ENCODE measurements at places on chromosomes 2 and 18.

DNA sequence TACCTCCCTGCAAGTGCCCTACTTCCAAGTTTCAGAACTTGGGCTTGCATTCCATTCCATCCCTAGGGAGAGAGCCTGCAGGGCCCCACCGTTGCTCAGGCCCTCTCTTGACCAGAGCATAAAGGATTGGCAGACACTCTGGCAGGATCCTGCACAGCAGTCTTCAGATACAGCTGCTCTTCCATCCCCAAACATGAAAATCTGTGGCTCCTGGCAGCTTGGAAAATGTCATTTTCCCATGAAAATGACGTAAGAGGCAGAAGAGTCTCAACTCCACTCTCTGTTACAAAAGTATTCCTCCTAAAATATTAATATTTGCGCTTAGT, 162.6 kb downstream of the GFPT1 start:
- no peak for DNase-seq

- no peak for DNase-seq
These were observed 16.4 kb downstream of the MTCL1 start for GRCh38 chr18:8721716-8722115.

DNA sequence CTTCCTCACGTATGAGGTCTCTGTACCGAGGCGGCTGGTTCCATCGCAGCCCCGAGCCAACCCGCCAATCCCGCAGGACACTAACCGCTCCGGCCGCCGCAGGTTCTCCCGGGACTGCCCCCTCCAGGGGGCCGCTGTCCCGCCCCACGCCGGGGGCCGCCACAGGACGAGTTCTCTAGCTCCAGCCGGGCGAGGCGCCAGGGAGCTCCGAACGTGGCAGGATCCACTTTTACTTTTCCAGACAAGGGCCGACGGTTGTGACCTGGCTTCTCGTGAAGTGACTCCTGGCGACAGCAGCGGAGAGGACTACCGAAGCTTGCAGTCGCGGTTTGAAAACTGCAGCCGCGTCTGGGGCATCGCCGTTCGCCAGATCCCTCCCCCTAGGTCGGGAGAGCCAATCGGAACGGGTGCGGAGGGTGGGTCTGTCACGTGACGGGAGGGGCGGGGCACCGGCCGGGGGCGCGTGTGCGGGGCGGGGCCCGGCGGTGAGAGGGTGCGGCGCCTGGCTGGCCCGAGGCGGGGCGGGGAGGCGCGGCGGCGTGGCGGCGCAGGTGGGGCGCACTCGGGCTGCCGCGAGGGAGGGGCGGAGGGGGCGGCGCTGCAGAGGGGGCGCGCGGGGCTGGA, at the start of gene STK17B:
STK17B (minus strand) TSS at position 331 of the 624 bp plus-strand sequence. CDS start 8,195 bp downstream, outside the sequence.
- DNase-seq: peak; percentile 98

DNA sequence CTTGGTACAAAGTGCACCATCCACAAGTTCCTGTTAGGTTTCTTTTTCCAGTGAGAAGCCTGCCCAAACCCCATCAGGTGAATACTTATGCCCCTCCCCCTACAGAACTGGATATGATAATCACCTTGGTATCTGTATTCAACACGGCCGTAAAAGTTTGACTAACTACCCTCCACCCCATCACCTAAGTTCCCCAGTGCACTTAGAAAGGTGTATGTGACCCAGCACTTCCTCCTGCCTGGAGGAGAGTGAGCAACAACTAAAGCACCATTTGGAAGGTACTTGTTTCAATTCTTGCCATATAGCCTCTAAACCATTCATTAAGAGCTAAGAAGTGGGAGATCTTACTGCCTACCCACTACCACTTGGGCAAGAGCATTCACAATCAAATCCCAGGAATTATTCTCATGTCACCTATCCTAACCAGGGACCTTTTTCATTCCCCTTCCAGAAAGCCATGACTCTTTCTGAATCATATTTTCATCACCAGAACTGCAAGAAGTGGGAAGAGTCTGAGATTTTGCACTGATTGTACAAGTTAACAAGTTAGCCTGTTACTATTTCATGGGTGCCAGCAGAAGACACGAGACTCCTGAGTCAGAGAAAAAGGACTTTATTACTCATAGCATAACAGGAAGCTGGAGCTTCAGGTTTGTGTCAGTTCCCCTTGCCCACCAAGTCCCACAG, 53.5 kb upstream of the NDUFV2 start:
- no peak for DNase-seq

DNA sequence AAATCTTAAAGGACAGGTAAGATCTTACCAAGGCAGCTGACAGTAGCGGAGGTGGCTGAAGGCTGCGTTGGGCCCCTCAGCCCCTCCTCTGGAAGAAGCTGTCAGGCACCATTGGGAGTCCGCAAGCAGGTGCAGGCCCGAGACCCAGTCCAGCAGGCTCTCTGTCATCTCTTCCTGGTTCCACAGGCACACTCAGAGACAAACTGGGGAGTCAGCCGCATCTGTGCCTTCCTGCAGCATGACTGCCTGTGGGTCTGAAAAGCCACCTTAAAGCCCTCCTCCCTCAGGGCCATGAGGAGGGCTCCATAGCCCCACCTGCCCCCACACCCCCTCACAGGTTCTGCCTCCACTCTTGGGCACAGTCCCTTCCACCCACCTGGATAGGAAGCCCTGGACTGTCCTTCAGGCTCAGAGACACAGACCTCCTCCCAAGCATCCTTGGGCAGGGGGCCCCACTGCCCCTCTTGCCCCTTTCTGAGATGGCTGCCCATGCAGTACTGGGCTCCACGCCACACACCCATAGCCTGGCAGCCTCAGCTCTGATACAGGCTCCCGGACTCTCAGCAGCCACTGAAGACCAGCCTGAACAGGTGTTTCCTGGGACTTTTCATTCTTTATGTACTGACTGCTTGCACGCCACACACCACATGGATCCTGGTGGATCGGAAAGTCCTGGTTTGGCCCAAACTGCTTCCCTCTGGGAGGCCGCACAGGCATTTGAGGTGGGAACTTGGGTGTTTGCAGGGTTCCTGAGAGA, 239.8 kb downstream of the SEPTIN10 start:
- DNase-seq: no peak

GRCh38 chr18:10093445-10093844, 179.6 kb downstream of the VAPA start:
- DNase-seq: no peak

GRCh38 chr18:63890950-63891304, 3.4 kb downstream of the SERPINB2 start:
- DNase-seq: peak; percentile 90

- DNase-seq: no peak
These were observed 134.0 kb upstream of the HDAC4 start for GRCh38 chr2:239534581-239535412.

DNA sequence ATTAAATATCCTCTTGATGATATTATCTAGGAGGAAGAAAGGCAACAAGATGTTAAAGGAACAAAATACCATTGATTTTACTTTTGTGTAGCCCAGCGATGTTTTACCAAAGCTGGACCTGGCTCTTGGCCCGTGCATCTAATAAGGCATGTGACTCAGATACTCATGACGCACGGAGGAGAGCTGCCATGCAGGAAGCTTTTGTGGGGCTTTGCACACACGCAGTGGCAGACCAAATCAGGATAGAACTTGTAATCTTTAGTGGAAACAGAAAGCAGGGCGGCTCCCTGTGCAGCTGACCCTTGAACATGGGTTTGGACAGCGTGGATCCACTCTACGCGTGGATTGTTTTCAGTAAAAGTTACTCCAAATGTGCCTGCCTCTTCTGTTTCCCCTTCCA, 190.0 kb downstream of the NAPG start:
- DNase-seq: no peak

GRCh38 chr2:18777250-18777812, 188.0 kb upstream of the NT5C1B start:
- no peak for DNase-seq

DNA sequence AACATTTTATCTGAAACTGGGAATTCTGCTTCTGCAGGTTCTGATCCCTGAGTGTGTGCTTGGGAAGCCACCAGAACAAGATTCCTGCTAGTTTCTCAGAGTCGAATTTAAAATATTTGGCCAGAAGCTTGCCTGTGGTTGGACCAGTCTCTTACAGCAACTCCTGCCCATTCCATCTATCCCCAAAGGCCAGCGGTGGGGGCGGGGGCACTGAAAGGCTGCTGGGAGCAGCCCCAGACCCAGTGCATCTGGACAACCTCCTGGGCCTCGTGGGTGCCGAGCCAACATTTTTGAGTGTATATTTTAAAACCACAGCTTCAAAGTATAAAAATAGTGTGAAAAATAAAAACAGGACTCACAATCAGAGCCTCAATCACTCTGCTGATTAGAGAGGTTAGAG, 38.6 kb upstream of the ZFP36L2 start:
- no peak for DNase-seq

DNA sequence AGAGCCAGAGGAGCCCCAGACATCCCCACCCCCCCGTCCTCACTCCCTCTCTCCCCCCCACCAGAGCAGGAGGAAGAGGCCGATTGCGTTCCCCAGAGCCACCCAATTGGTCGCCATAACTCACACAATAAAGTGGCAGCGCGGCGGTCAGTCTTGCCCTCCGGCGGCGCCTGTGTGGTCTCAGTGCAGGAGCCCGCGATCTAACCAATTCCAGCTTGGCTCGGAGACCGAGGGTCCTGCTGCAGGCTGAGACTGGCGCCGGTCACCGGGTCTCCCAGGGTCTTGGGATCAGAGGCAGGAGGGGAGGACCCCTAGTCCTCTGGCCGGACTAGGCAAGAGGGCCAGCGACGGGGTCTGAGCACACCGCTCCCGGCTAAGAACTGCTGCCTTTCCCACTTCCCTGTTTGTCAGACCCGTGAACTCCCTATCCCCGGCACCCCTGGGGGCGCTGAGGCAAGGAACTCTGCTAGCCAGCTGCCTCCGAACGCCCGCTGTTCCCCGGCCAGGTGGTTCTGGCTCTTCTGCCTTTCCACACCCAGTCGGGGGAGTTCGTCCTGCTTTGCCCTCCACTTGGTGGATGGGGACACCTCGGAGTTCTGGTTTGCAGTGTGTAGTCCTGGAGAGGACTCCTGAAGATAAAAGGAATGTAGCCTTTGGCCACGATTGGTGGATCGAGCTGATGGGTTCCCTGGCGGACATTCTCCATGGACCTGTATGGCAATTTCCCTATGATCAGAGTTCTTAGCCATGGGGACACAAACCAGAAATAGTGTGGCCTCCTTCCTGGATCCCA, 1.0 kb upstream of the HOXD12 start:
- no peak for DNase-seq

DNA sequence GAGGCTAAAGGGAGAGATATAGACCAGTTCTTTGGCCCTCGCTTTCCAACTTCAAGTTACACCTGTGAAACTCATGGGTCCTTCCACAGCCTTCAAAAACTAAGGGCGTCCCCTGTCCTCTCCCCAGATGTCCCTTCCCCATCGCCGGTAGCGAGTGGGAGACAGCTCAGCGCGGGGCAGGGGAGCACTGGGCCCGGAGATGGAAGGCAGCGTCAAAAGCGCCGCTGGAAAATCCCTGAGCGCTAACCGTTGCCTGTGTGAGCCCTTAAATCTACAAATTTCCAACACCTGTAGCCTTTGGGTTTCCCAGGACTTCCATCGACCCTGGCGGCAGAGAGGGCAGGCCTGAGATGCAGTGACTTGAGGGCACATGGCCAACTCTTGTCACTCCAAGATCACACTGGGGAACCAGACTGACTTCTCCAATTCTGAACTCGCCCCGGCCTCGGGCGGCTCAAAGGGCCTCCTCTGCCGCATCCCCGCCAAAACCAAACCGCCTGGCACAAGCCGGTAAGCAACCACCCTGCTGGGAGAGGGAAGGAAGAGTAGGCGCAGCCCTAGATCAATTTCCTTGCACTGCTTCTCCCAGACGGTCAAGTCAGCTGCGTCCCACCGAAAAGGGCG, 879 bp upstream of the EPAS1 start:
- DNase-seq: peak; percentile 46

DNA sequence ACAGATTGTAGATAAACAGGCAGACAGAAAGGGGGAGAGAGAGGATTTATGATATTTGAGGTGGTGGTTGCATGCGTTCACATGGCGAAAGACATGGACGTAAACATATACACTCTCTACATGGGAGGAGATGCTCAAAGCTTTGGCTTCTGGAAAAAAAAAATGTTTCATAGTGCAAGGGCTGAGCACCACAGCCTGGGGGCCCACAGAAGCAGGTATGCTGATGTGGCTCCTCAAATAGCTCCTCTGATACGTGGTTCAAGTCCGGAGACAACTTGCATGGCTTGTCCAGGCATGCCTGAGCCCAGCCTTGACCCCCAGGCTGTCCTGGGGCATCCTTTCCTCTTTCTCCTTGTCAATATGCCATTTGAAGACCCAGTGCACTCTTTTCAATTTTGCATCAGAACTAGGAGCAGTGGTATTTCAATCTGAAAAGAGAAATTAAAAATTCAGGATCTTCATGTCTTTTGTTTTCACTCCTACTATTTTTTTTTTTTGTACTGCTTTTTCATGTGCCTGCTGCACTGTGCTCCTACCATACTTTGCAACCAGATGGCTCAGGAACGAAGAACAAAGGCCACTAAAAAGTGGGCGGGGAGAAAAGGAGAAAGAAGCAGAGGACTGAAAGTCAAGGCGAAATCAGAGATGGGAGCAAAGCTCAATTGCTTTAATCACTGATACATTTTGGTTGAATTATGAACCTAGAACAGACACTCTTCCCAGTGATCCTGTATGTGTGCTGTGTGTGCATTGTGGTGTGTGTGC, 495.7 kb upstream of the TCF4 start:
- DNase-seq: no peak

DNA sequence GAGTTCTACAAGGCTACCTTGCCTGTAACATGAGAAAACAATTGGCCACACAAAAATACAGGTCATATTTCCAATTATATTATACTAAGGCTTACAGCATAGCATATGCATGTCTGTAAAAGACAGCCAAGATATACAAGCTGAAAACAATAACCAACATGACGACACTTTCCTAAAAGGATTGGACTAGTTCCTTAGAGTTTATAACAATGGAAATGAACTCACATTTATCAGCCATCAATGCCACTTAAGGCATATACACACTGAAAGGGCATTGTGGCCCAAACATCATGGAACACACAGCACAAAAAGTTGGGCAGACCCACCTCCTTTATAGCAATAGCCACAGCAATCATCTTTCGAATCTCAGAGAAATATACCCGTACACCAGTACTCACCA, 52.0 kb downstream of the SLC40A1 start:
- DNase-seq: no peak

GRCh38 chr2:217816396-217816869, 186.4 kb downstream of the TNS1 start:
- DNase-seq: peak; percentile 50

- peak; percentile 62 for DNase-seq
These were observed 3.0 kb upstream of the RPL37A start for GRCh38 chr2:216495656-216496055.

DNA sequence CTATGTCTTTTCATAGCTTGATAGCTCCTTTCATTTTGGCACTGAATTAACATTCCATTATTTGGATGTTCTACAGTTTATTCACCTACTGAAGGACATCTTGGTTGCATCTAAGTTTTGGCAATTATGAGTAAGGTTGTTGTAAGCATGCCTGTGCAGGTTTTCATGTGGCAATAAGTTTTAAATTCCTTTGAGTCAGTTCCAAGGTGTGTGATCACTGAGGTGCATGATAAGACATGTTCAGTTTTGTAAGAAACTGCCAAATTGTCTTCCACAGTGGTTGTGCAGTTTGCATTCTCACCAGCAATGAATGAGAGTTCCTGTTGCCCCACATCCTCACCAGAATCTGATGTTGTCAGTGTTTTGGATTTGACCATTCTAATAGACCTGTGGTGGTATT, 24.2 kb downstream of the XDH start:
- no peak for DNase-seq
